ENCODE measurements at places on chromosomes 11 and 22.

DNA sequence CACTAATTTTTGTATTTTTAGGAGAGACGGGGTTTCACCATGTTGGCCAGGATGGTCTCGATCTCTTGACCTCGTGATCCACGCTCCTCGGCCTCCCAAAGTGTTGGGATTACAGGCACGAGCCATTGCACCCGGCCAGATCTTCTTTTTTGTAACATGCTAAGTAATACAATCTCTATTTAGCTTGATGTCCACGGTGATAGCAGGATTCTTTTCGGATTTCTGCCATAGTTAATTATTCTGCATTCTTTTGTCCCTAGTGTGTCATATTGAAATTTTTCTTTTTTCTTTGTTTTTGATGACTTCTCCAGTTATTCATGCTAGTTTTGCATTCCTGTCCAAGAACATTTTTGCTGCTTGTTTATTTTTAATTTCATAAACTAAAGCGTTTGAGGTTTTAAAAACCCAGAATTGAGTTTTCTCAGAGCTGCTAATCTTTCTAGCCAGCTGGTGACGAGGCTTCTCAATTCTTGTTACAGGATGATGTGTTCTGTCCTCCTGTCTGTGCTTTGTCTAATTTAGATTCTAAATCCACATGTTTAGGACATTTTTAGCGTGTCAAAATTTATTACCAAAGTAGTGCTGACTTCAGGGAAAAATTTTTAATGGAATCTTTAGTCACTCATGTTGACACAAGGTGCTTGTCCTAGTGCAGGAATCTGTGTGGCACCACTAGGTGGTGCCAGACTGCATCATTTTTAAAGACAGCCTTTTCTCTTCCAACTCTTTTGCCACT, 21.8 kb downstream of the NF2 start:
- peak; percentile 79 for DNase-seq

DNA sequence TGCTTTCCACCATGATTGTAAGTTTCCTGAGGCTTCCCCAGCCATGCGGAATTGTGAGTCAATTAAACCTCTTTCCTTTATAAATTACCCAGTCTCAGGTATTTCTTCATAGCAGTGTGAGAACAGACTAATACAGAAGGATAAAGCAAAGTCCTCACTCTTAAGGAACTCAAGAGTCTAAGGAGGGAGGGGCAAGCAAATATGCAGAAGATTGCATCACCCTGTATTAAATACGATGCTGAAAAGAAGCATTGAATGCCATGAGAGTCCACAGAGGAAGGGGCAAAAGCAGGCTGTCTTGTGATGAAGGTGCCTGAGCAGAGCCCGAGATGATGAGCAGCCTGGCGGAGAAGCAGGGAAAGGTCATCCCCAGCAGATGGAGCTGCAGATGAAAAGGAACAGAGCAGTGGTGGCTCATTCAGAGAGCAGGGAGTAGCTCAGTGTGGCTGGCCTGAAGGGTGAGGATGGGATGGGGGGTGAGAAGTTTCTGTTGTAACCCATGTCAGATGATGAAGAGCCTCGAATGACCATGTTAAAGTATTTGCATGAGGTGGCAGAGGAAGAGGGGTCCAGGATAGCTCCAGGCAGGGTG, 6.3 kb upstream of the IZUMO1R start:
- DNase-seq: no peak

- peak; percentile 91 for DNase-seq
Observed at GRCh38 chr11:11740073-11740702, 101.6 kb upstream of the USP47 start.

- DNase-seq: no peak
Observed at GRCh38 chr11:114386545-114386944, 13.8 kb downstream of the C11orf71 start.

GRCh38 chr11:60775420-60775961, 9.6 kb upstream of the MS4A10 start:
- peak; percentile 97 for DNase-seq

GRCh38 chr22:48186146-48186790, 1423.8 kb downstream of the TBC1D22A start:
- DNase-seq: no peak

- DNase-seq: no peak
Observed at GRCh38 chr22:25760848-25761595, 19.0 kb downstream of the MYO18B start.

DNA sequence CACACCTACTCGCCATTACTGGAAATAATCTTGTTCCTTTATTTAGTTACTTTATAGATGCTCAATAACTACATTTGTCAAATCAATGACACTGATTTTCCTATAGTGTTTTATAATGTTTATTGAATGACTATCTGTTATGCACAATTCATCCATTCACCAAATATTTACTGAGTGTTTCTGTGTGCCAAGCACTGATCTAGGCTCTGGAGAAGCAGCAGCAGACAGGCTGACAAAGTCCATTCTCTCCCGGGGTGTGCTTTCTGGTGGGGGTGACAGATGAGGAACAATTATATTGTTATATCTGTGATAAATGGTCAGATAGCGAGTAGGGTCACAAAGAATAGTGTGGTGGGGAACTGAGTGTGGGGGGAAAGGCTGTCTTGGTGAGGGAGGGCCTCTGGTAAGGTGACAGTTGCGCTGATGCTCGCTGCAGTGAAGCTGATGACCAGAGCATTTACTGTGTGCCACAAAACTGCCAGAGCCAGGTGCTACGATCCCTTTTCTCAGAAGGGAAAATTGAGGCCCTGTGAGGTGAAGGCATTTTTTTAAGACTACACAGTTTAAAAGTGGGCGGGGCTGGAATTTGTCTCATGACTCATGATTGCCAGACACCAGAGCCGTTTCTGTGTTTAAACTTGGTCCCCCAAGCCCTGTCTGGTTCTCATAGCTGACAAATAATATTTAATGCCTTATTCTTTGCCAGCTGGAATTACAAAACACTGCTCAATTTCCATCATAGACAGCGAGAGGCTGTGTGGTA, 10.2 kb downstream of the PACS1 start:
- DNase-seq: no peak

- no peak for DNase-seq
Observed at GRCh38 chr11:45918962-45919675, 1.4 kb upstream of the PEX16 start.

DNA sequence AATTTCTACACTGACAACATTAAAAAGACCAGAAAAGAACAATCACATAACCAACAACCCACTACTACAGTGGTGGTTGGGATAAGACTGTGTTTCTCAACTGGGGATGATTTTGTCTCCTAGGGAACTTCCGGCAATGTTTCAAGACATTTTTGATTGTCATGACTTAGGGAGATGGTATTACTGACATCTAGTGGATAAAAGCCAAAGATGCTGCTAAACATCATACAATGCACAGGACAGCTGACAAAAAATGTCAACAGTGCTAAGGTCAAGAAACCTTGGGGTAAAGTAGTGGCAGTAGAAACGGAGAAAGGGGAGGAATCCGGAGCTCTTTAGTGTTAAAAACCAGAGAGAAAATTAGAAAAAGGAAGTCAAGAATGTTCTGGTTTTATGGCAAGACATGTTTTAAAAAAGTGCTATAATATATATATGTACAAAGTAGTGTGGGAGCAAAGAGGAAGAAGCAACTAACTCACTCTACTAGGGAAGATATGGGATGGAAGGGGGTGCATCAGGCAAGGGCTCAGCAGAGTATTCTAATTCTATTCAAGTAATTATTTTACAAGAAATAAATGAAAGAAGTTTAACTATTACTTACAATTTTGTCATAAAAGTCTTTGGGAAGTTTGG, 37.2 kb downstream of the CKAP5 start:
- peak; percentile 8 for DNase-seq

DNA sequence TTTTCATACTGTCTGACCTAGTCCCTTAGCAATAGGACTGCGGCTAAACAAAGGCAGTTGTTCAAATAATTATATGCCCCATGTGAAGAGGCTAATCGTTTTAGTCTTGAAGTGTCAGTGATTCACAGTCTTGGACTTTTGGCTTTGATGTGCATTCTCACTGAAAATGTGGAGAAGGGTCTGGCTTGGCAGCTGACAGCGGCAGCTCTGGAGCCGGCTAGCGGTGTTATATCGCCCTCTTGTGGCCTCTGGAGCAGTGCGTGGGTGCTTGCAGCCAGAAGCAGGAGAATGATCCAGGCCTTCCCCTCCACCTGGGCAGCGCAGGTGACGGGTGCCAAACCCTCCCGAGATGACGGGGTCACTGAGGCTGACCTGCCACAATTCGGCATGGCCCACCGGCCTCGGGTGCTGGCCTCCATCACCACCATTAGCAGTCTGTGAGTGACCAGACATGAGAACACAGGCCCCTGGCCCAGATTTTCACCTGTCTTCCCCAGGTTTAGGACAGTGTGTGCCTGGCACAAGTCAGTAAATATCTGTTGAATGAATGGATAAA, 90.3 kb upstream of the PITPNB start:
- DNase-seq: peak; percentile 95

GRCh38 chr11:93935826-93936225, 85.3 kb upstream of the HEPHL1 start:
- DNase-seq: no peak

DNA sequence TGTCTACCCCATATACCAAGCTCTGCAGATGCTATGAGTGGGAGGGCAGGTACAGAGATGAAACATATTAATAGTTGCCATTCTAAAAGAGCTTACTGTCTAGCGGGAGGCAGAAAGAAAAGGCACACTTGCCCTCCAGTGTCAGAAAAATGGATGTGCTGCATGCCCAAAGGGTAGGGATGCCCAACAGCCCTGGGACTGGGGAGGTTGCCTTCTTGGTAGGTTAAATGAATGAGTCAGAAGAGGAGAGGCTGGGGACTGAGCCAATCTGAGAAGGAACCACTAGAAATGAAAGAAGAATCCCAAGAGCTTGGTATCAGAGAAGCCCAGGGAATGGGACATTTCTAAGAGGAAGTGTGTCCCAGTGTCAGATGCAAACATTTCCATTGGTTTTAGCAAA, 1.2 kb downstream of the BIRC3 start:
- DNase-seq: no peak

DNA sequence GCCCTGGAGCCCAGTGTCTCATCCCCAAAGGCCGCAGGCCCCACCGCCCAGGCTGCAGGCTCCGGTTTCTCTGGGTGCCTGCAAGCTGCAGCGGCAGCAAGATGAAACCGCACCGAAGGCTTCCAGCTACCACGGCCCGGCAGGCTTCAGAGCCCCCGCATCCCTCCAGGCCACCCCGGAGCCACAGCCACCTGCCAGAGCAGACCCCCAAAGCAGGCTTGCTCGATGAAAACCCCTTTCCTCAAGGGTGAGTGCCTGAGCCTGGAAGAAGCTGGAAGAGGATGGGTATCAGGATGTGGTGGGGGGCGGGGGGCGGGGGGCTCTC, 24.5 kb upstream of the GNB1L start:
- no peak for DNase-seq

DNA sequence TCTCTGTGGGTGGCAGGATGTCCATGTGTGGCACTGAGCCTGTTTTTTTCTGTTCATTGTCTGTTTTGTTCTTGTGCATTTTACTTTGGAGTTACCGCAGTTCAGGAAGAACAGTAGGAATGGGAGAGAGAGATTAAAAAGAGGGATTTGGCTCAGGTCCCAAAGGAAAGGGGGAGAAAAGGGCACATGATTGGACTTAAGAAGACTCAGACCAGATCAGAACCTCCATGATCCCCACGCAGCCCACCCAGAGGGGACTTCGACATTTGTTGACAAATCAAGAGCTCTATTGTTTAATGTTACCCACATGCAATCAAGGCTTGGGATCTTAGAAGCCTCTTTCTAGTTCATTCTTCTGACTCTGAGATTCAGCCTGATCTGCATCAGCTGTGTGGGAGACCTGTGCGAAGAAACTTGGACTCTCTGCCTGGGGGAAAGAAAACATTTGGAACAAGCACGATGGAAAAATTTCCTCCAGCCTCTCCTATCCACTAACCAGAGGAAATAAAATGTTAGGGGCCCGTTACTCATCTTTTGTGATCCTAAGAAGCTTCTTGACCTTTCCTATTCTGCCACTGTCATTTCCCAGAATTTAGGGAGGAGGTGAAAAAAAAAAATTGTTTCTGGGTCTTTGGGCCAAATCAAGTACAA, 119.2 kb downstream of the SPON1 start:
- DNase-seq: peak; percentile 31

GRCh38 chr11:66696146-66696545, 18.5 kb upstream of the RBM4B start:
- no peak for DNase-seq

DNA sequence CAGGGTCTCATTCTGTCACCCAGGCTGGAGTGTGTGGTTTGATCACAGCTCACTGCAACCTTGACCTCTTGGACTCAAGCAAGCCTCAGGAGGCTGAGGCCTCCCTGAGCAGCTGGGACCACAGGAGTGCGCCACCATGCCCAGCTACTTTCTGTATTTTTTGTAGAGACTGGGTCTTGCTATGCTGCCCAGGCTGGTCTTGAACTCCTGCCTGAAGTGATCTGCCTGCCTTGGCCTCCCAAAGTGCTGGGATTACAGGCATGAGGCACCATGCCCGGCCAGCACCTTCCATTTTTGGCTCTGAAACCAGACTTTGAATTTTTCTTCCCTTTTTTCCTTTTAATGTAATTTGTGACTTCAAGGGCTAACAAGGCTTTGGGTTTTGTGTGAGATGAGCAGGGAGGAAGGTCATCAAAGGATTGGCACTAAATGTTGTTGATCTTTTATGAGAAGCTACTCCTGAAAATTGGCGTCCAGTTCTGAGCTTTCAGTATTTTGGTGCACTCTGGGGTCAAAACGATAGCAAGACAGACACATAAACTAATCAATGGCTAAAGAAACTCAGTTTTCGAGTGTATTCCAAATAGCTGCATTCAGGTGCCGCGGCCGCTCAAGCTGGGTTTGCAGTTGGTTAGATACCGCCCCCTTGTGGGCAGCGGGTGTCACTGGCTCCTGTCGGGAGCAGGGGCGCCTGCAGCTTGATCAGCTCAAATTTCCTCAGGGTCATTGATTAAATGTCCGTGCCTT, 51.9 kb upstream of the CLMP start:
- DNase-seq: peak; percentile 94

GRCh38 chr11:70113801-70114200, 35.7 kb downstream of the ANO1 start:
- no peak for DNase-seq

- no peak for DNase-seq
Observed at GRCh38 chr11:118247041-118247440, 5.1 kb downstream of the MPZL3 start.

DNA sequence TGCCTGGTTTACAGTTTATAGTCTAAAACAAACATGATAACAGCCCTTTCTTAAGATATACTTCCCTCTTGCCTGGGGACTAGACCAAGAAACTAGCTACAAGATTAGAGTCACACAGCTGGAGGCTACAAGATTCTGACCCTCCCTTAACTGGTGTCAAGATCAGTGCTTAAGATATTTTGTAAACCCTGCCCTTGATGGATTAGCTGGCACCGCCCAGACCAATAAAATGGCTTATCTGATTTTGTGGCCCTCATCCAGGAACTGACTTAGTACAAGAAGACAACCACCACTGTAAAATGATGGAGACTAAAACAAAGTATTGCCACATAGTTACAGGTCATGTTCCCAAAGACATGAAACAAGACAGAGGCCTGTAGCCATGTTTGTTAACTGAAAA, 53.4 kb downstream of the FAM181B start:
- no peak for DNase-seq

All from eye (tissue), 1 donor.